ENCODE measurements at places on chromosomes 12 and 14.
A peak's percentile ranks its signal among the peaks of the same experiment; 100 is the strongest.

- no peak for DNase-seq
Observed at GRCh38 chr12:10936506-10936905, 2.6 kb downstream of the TAS2R14 start.

- DNase-seq = no peak
Observed at GRCh38 chr14:65132855-65133254, 30.5 kb upstream of the MAX start.

- DNase-seq = no peak
Observed at GRCh38 chr12:32820376-32820931, 64.8 kb upstream of the YARS2 start.

DNA sequence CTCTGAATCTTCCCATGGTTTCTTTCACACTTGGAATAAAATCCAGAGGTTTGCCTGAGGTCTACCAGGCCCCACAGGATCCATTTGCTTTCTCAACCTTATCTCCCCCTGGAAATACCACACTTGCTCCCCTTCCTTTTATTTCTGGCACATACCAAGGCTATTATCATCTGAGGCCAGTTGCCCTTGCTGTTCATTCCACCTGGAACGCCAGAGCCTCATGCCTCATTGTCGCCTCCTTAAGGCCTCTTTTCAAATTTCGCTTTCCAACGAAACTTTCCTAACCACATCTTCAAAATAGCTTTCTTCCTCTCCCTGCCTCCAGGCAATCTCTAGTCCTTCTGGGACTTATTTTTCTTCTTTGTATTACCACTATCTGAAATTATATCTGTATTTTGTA lies 11.2 kb upstream of the LRIG3 start:
- DNase-seq = no peak

DNA sequence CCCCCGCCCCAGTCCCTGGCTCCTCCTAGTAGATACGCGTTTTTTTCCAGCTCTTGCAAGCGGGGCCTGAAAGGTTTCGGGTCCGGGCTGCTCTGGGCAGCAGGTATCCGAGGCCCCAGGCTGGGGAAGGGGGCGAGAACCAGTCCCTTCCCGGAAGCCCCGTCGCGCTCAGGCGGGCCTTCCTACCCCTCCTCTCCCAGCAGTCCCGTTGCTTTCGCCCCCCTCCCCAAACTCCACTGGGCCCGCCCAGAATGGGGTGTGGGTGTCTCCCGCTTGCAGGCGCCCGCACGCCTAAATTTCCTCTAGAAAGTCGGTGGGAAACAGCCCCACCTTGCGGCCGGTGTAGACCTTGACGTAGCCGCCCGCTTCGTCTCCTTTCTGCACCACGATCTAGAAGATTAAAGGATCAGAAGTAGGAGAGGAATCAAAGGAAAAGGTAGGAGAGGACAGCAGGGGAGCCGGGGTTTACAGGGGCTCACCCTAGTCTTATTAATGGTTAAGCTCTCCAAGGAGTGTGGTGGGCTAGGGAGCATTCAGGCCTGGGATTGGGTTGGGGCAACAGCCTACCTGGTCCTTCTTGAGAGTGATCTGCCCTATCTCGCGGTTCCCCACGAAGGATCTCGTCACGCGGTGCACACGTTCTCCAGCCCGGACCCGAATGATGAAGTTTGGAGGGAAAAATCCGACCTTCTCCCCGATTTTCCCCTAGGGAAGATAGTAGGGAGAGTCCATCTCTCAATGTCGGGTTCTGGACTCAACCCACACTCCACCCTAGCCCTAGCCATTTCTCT lies 7.3 kb downstream of the STAC3 start:
- peak; percentile 67 for DNase-seq

DNA sequence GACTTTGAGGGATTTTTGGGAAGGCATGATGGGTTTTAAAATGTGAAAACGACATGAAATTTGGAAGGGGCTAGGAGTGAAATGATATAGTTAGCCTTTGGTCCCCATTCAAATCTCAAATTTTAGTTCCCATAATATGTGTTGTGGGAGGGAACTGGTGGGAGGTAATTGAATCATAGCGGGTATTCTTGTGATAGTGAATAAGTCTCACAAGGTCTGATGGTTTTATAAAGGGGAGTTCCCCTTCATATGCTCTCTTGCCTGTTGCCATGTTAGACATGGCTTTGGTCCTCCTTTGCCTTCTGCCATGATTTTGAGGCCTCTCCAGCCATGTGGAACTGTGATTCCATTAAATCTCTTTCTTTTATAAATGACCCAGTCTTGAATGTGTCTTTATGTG lies 72.8 kb downstream of the SLC16A7 start:
- no peak for DNase-seq

DNA sequence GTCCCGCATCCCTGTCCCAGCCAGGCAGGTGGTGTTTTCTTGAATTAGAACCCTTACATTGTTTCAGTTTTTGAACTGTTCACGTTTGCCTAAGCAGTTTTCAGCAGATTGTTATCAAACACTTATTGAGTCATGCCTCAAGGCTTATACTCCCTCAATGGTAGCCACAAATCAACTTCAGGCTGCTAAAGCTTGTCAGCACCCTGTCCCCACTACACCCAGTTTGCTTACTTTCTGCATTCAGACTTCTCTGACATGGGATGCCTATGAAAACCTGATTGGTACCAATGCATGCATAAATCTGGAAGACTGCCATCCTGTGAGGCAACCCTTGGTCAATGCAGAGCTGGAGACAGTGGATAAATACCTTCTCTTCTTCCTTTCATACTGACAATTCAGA lies 225.4 kb downstream of the BTG1 start:
- peak; percentile 55 for DNase-seq

GRCh38 chr12:614411-614970 lies 48.8 kb downstream of the NINJ2 start:
- DNase-seq = peak; percentile 13
